ENCODE measurements at places on chromosomes 2 and 18. TPM values are rescaled to one million over a fixed set of nuclear protein-coding genes. Genes with fewer than 3 reads are reported as not detected.

CERS6 gene
- total RNA-seq = 50.8 TPM

ATP6V1C2 gene
- 0.11 TPM for total RNA-seq

DNA sequence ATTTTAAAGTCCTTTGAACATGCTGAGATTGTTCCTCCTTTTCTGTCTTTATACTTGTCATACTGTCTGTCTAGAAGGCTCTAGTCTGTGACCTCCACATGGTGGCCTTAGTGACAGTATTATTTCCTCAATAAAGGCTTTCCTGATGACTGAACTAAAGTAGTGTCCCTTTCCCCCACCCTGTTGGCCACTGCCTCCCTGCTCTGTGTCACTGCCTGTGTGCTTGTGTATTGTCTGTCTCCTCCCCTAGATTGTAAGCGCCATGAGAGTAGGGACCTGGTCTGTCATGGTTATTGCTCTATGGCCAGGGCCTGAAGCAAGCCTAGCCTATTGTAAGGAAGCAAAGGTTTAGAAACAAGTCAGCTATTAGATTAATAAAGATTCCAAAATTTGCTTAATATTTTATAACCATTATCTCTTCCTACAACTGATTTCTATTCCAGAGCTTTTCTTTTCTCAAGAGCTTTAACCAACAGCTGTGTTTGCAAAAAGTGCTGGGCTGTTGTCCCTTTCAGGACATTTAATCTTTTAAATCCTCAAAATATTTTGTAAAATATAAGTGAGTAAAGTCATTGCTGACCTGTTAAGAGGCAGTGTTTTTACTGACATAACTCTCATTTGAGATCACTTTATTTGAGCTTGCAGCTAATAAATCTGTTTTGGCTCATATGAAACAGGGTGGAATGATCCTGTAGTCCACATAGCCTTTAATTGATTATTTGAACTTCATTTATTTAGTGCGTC lies 35.5 kb downstream of the DIS3L2 start:
- no peak for DNase-seq

- DNase-seq = no peak
Measured at GRCh38 chr2:20914771-20915170, 91.9 kb upstream of the LDAH start.

DNA sequence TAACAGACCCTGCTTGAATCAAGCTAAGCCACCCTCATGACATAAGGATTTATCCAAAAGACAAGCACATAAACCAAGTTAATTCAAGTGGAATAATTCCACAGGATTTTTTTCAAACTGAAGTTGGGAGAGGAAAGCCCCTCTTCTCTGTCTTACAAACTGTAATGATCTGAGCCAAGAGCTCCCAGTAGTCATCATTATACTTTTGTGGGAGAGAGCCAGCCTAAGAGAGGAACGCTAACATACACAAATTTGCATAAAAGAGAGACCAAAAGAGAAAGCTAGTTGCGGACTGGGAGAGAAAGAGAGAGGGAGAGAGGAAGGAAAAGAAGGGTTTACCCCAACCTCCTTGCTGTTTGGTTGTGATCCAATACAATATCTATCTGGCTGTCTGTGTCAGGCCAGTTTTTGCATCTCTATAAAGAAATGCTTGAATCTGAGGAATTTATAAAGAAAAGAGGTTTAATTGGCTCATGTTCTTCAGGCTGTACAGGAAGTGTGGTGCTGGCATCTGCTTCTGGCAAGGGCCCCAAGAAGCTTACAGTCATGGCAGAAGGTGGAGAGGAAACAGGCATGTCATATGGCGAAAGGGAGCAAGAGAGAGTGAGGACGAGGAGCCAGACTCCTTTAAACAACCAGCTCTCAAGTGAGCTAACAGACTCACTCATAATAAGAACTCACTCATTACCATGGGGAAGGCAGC lies 20.8 kb upstream of the PUM2 start:
- peak; percentile 41 for DNase-seq

Measured in neural progenitor cell (in vitro differentiated cells).